Stimulated activated effector memory CD8-positive, alpha-beta T cell treated with anti-CD3 and anti-CD28 coated beads, Interleukin-12 subunit alpha, Interleukin-12 subunit beta, amount 100 ng/mL, for 72 hours (primary cell): ENCODE measurements at places on chromosomes 1 and 21.
A peak's percentile ranks its signal among the peaks of the same experiment; 100 is the strongest.

DNA sequence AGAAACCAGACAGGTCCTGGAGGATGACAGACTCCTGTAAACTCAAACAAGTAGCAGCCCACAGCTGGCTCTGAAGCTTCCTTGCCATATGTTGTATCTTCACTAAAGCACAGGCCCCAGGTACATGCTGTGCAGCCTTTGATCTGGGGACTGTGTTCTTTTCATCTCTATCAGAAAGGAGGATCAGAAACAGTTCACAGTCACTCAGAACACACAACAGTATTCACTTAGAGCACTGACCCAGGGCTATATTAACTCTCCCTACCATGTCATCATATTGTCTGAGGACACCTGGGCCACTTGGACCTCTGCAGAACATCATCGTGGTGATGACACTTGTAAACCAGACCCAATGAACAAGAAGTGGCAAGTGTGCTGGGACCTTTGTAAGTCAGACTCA lies 222.0 kb downstream of the SETD4 start:
- DNase-seq, result no peak

DNA sequence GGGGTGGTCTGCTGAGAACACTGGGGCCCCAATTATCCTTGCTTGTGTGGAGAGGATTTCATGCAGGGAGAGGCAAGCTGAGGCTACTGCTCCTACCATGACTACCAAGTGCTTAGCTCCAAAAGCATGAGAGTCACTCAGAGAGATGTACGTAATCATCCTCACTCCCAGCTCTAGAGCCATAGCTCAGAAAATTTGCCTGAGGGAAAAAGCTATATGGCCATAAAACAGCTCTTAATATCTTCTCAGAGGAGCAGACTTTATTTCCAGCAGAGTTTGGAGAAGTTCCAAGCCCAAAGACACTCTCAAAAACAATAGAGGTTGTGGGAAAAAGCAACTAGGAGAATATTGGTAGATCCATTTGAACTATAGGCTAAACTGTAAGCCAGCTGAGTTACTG lies 106.4 kb upstream of the PBX1 start:
- no peak for DNase-seq

GRCh38 chr21:34801519-34802132 lies 132.8 kb downstream of the CLIC6 start:
- no peak for DNase-seq

- DNase-seq, result peak; percentile 83
These were observed 5.8 kb upstream of the CHI3L2 start for GRCh38 chr1:111221633-111222291.

GRCh38 chr1:192628396-192629057 lies 7.4 kb upstream of the RGS13 start:
- DNase-seq, result no peak

DNA sequence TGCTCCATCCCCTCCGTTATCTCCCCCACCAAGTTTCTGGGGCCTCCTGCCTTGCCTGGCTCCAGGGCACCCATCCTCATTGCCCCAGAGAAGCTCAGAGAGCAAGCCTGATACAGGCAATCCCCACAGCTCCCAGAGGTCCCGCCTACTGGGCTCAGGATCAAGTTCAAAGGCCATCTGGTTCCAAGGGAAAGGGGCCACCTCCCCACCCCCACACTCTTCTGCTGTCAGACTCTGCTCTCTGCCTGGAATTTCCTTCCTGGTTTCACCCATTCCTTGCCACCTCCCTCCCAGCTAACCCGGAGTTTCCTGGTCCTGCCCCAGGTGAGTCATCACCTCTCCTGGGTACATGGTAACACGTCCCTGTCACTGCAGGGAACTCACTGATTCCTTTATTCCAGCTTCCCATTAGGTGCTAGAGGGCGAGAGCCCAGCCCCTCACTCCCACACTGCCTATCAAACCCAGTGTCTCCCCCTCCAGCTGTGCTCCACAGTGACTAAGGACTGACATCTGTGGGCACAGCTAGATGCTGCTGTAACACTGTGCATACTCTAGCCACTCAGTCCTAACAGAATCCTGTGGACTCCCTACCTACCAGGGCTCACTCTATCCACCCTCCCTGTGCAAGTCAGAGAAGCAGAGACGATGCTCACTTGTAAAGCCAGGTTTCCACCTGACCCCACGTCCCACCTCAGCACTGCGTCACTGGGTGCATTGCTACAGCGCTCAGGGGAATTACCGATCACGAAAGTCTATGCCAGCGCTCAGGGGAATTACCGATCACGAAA lies 21.8 kb downstream of the RSPH1 start:
- no peak for DNase-seq

DNA sequence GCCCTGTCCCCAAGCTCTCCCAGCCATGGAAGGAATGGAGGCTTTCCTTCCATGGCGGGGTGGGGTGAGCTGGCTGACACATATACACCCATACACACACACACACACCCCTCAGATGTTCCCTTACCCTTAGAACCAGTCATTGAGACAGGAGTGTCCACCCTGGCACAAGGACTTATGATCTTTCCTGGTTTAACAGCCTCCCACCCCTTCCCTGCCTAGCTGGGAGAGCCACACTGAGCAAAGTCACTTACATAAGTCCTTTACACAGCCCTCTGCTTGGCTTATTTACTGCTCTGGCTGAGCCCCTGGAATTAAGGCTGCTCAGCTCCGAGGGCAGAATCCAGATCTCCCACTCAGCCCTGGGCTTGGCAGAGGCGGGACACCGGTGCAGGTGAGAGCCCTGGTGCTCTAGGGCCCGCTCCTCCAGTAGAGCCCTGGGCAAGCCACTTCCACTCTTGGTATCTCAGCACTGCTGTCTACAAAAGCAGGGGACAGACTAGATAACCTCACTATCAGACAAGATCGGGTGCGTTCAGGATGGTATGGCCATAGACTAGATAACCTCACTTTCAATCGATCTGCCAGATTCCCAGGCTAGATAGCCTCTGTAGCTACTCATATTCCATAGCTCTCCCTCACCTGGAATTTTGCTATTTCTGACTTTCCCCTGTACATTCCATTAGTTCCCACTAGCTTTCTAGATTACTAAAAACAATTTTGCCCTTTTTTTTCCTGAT lies 16.7 kb downstream of the SLC6A9 start:
- no peak for DNase-seq

GRCh38 chr1:235442788-235443429 lies 61.3 kb downstream of the B3GALNT2 start:
- DNase-seq, result no peak

- no peak for DNase-seq
These were observed 1.9 kb downstream of the PABPC4 start for GRCh38 chr1:39574646-39575045.

DNA sequence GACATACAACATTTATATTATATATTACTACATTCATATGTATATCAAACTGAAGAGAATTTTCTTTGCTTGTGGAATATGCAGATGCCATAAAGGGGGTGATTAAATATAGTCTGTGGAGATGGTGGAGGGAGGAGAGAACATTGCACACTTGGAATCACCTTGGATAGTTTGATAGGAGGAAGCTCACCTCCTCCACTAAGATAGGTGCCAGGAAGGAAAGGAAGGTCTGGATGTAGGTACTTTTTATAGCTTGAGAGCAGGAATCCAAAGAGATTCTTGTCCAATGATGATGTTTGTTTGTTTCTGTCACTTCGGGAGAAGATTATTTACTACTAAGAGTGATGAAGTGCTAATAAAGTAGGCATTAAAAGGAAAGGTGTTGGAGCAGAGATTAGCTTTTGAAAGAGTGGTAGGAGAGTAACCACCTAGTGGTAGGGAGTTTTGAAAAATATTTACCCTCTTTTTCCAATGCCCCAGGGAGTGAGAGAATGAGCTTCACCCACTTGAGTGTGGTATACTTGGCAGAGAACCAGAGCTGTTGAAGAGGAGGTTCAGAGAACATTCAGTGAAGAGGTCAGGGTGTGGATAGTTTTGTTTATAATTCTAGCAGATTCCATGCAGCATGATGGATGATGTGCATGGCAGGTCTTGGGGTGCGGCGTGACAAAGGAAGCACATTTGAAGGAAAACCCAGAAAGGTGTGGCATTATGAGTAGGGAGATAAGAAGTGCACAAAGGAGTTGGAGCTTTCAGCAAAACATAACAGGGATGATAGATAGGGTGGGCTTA lies 145.0 kb downstream of the PATJ start:
- DNase-seq, result no peak

GRCh38 chr1:232431748-232432147 lies 198.2 kb downstream of the SIPA1L2 start:
- no peak for DNase-seq

GRCh38 chr21:42836402-42836666 lies 43.0 kb downstream of the WDR4 start:
- no peak for DNase-seq
